Endothelial cell of umbilical vein (primary cell): ENCODE measurements at places on chromosomes 3 and 15. TPM values are rescaled to one million over a fixed set of nuclear protein-coding genes. Genes with fewer than 3 reads are reported as not detected.

Gene DCLK3
- not detected in 2 replicates for total RNA-seq

Gene CCR9
- total RNA-seq, result not detected in 2 replicates

Gene LRTM1
- total RNA-seq, result not detected in 2 replicates

Gene CFAP100
- total RNA-seq, result not detected in 2 replicates

Gene OR5H1
- total RNA-seq, result not detected in 2 replicates

Gene RBP2
- not detected in 2 replicates for total RNA-seq

Gene DNAJC17
- total RNA-seq, result 42.6 and 46.4 TPM in 2 replicates

DNA sequence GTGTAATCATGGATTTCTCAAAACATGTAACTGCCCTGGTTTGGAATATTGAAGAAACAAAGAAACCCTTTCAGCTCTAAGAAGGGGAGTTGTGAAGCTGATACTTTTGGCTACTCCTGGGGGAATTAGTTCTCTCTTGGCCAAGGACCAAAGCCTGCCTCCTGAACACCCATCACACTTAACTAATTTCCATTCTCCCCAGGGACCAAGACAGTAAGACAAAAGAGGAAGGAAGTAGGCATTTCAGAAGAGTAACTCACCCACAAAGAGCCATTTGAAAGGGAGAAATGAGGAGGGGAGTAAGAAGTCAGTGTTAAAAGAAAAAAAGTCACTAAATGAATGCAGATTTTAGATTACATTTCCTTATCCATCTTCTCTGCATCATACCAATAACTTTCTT, 328.0 kb upstream of the SOX2 start:
- no peaks in the 10 kb centered on the region for H3K27me3 ChIP-seq
- H3K4me1 ChIP-seq, result no peaks in the 10 kb centered on the region
- no peaks in the 10 kb centered on the region for H3K36me3 ChIP-seq
- no peak overlapping the region for H3K4me3 ChIP-seq
- no peak overlapping the region for H3K27ac ChIP-seq

DNA sequence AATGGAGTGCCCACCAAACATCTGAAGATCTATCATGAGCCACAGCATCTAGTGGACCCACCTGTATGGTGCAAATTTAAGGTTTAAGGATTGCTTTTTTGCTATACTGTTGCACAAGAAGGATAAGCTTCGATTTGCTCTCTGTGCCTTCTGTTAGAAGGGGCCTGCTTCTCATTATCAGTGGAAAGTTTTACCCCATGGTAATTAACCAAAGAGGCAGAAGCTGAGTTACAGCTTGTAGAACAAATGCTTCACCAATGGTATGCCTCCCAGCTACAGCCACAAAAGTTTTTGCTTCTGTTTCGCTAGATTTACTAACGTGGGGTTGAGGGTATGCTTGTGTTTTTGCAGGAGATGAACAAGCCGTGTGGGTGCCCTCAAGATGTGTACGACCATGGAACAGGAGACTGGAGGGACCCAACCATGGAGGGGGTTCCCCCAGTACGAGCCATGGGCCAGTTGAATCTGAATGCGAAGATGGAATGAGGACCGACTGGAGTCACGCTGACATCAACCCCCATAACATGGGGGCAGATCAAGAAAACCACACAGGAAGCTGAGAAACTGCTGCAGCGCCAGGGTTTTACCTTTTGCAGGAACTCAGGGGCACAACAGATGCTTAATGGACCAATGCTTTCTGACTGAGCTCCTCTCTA, 43.5 kb downstream of the ACAD9 start:
- no peak for DNase-seq
- H3K4me3 ChIP-seq, result no peak overlapping the region
- H3K27ac ChIP-seq, result no peak overlapping the region

- no peaks in the 10 kb centered on the region for H3K27me3 ChIP-seq
- no peak overlapping the region for H3K4me3 ChIP-seq
- H3K27ac ChIP-seq, result no peak overlapping the region
- peak; percentile 82 for DNase-seq
- peaks cover 38% of the 10 kb centered on the region for H3K4me1 ChIP-seq
- H3K36me3 ChIP-seq, result no peaks in the 10 kb centered on the region
Observed at GRCh38 chr15:57340682-57341259, 35.5 kb upstream of the CGNL1 start.

DNA sequence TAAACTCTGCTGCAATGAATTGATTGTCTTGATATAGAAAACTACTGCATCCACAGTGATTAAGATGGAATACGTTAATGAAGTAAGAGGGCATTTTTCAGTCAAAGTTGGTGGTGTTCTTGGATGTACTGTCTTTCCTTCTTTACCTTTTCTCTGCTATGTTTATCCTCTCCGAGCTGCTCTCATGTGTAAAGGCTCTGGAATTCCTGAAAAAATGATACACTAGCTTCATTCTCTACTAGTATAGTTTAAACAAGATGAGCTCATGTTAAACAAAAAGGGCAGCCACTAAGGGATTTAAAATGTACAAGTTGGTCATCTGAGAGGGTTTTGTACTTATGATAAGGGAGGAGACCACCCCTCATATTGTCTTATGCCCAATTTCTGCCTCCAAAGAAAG, 504.6 kb upstream of the NECTIN3 start:
- H3K36me3 ChIP-seq, result no peaks in the 10 kb centered on the region
- no peaks in the 10 kb centered on the region for H3K4me1 ChIP-seq
- H3K4me3 ChIP-seq, result no peak overlapping the region
- no peaks in the 10 kb centered on the region for H3K27me3 ChIP-seq
- DNase-seq, result no peak

DNA sequence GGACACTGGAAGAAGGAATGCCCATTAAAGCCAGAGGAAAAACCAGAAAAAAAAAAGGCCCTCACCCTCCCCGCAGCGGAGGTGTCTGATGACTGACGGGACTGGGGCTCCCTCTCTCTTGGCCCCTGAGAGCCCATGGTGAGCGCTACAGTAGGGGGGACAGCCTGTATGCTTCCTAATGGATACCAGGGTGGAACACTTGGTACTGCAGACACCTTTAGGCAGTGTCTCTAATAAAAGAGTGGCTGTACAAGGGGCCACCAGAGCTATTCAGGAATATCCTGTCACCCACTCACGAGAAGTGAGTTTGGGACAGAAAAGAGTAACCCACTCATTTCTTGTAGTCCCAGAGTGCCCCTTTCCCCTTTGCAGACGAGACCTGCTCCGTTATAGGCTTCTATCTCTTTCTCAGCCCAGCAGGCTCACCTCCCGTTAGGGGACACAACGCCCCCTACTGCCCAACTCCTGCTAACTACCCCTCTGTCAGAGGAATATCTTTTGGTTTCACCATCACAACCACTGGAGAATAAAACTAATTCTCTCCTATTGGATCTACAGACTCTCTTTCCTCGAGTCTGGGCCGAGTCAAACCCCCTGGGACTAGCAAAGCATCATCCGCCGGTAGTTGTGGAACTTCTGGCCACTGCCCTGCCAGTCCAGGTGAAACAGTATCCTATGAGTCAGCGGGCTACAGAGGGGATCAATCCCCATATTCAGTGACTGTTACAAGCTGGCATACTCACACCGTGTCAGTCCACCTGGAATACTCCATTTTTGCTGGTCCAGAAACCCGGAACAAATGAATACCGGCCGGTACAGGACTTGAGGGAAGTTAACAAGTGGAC, 40.8 kb downstream of the ZBTB11 start:
- H3K27ac ChIP-seq, result no peak overlapping the region
- peak; percentile 60 for DNase-seq
- H3K4me1 ChIP-seq, result no peaks in the 10 kb centered on the region
- H3K27me3 ChIP-seq, result no peaks in the 10 kb centered on the region
- H3K36me3 ChIP-seq, result no peaks in the 10 kb centered on the region

DNA sequence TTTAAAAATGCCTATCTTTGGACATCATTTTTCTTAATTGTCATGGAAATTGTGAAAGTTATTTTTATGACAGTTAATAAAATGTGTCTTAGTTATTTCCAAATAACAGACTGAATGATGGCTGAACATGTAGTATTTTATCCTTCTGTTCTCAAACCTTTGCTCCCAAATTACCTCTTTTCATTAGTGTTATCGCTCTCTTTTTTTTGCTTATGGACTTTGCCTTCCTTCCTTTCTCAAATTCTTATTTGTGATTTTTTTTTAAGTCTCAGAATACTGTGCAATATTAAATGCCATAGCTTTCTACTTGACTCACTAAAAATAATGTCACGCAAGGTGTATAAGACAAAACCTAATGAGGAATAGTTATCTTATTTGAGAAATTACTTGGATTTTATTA, 107.7 kb downstream of the VPS8 start:
- H3K27ac ChIP-seq, result no peak overlapping the region
- no peak overlapping the region for H3K4me3 ChIP-seq
- H3K36me3 ChIP-seq, result no peaks in the 10 kb centered on the region
- no peaks in the 10 kb centered on the region for H3K4me1 ChIP-seq

DNA sequence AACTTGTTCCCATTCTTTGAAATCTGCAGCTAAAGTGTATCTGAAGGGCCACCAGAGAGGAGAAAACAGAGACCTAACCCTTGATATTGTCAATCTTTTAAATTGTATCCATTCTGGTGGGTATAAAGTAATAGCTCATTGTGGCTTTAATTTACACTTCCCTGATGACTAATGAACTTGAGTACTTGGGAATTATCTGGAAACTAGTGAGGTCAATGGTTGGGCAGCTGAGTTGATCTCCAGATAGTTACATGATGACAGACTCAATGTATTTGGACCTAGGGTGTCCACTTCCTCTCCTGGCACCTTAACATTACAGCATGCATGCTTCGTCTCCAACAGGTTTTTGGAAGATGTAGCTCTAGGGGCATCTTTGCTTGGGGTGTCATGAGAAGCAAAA, 195.2 kb downstream of the PDCD6IP start:
- no peak for DNase-seq
- no peak overlapping the region for H3K4me3 ChIP-seq
- no peaks in the 10 kb centered on the region for H3K4me1 ChIP-seq

- H3K4me1 ChIP-seq, result no peaks in the 10 kb centered on the region
- peak; percentile 40 for DNase-seq
- no peak overlapping the region for H3K27ac ChIP-seq
- H3K27me3 ChIP-seq, result no peaks in the 10 kb centered on the region
- no peaks in the 10 kb centered on the region for H3K36me3 ChIP-seq
Observed at GRCh38 chr3:119098619-119099222, 47.2 kb upstream of the TEX55 start.

- H3K36me3 ChIP-seq, result no peaks in the 10 kb centered on the region
- no peaks in the 10 kb centered on the region for H3K4me1 ChIP-seq
- no peak overlapping the region for H3K4me3 ChIP-seq
- DNase-seq, result no peak
- H3K27me3 ChIP-seq, result no peaks in the 10 kb centered on the region
Observed at GRCh38 chr3:176650478-176650877, 546.8 kb downstream of the TBL1XR1 start.

- DNase-seq, result no peak
- no peaks in the 10 kb centered on the region for H3K27me3 ChIP-seq
- peaks cover 7% of the 10 kb centered on the region for H3K4me1 ChIP-seq
- no peak overlapping the region for H3K4me3 ChIP-seq
- no peak overlapping the region for H3K27ac ChIP-seq
Observed at GRCh38 chr3:190616637-190617036, 102.8 kb downstream of the IL1RAP start.

DNA sequence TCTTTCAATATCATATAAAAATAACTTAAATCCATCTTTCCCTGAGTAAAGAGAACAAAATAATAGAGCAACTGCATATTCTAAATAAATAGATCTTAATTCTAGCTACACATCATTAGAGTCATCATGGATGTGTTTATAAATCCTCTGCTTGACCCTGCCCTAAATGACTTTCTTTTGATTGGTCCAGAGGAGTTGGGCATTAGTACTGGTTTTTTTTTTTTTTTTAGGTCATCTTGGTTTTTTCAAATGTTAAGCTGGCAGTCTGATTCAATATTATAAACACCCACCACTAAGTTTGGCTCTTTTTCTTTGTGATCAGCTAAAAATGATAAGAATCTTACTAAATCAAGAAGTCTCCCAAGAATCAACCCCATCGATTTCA, 504.0 kb upstream of the CBLB start:
- H3K27me3 ChIP-seq, result no peaks in the 10 kb centered on the region
- no peak overlapping the region for H3K4me3 ChIP-seq

GRCh38 chr3:172447611-172448579, at the start of gene GHSR:
Gene GHSR (minus strand): TSS chr3:172448456. CDS start chr3:172448413, 43 bp downstream.
- peaks cover 70% of the 10 kb centered on the region for H3K27me3 ChIP-seq
- no peak within 1 kb of the TSS for H3K27ac ChIP-seq
- H3K4me1 ChIP-seq, result no peaks in the 10 kb centered on the region
- H3K4me3 ChIP-seq, result no peak within 1 kb of the TSS

DNA sequence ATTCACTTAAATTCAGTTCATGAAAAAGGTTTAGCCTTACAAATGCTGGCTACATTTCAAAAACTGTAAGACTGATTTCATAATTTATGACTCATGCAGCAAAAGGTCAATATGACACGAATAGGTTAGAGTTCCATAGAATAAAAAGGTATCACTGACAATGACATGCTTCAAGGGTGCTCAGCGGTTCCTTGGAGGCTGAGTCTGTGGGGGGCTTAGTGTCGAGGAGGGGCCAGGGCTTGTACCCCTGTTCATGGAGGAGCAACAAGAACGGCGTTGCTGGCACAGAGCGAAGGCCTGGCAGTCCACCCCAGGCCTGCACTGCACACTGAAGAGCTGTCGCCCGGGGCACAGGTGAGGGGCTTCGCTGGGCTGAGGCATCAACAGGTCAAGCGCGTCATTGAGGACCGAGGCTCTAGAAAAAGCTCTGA, 174.2 kb downstream of the NR1D2 start:
- no peaks in the 10 kb centered on the region for H3K27me3 ChIP-seq
- DNase-seq, result no peak
- no peak overlapping the region for H3K4me3 ChIP-seq
- no peaks in the 10 kb centered on the region for H3K4me1 ChIP-seq
- no peaks in the 10 kb centered on the region for H3K36me3 ChIP-seq

DNA sequence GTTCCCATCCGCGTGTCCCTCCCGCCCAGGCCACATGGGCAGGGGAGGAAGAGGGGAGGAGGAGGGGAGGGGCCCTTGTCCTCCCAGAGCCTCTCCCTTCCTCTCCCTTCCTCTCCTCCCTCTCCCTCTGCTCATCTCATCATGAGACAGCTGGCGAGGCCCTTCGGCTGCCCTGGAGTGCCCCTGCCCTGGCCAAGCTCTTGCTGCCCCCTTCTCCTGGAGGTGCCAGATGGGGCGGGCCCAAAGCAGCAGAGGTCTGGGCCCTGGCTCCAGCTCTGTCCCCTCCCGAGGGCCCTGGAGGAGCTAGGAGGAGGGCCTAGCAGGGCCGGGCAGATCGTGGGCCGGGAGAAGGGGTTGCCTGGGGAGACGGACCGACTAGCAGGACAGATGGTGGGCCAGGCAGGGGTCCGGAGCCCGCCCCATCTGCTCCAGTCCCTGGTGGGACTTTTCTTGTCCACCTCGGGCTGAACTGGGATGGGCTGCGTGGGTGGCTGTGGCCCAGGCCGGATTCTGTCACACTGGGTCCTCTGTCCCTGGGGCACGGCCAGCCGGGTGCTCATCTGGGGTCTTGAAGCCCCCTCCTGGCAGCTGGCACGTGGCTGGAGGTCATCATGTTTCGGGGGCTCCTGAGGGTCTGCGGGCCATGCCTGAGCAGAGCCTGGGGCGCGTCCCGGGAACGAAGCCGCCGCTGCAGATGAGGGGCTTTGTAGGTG, 183.4 kb downstream of the GOLGA6L6 start:
- H3K27me3 ChIP-seq, result no peaks in the 10 kb centered on the region
- no peak overlapping the region for H3K27ac ChIP-seq

DNA sequence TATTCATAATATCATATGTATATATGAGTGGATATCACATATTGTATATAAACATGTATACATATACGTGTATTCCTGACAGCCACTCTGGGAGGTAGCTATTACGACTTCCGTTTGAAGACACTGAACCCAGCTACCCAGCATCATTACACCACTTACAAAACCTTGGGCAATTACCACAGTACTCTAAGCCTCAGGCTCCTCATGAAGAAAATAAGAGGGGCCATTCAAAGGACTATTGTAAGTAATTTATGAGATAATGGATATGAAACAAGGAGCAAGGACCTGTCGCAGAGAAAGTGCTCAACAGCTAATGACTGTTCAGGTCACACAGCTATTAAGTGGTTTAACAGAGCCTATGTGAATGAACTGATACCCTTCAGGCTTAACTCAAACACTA, 52.4 kb downstream of the KCNMB2 start:
- H3K27me3 ChIP-seq, result no peaks in the 10 kb centered on the region
- H3K36me3 ChIP-seq, result no peaks in the 10 kb centered on the region
- H3K27ac ChIP-seq, result no peak overlapping the region
